ENCODE measurements at places on chromosomes 3 and 15.

DNA sequence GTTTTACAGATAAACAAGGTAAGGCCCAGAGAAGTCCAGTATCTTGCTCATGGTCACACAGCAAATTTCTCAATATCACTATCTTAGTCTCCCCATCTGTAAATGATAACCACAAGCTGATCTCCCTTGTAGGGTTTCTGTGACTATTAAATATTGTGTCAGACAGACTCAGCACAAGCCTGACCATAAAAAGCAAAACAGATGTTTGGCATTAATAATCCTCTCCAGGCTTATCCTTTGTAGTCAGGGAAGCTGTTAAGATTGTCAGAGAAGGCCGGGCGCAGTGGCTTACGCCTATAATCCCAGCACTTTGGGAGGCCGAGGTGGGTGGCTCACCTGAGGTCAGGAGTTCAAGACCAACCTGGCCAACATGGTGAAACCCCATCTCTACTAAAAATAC lies 173.2 kb upstream of the PRICKLE2 start:
- DNase-seq = no peak

GRCh38 chr3:177781686-177782161 lies 584.4 kb upstream of the TBL1XR1 start:
- DNase-seq = no peak

DNA sequence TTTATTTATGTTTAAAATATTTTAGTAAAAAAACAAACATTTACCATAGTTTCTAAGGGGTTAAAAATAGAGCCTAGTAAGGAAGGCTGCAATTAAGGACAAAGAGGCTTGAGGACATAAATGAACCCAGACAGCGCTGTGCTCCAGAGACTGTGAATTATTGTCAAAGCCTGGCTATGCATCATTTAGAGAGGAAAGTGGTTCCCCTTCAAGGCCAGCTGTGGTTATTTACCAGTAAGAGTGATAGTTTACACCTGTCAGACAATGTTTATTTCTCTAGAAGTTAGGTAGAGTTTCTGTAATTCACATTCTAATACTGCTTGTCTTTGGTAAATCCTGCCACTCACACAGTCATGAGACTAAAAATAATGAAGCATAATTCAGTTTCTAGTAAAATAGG lies 32.4 kb upstream of the PIK3R4 start:
- DNase-seq = no peak

DNA sequence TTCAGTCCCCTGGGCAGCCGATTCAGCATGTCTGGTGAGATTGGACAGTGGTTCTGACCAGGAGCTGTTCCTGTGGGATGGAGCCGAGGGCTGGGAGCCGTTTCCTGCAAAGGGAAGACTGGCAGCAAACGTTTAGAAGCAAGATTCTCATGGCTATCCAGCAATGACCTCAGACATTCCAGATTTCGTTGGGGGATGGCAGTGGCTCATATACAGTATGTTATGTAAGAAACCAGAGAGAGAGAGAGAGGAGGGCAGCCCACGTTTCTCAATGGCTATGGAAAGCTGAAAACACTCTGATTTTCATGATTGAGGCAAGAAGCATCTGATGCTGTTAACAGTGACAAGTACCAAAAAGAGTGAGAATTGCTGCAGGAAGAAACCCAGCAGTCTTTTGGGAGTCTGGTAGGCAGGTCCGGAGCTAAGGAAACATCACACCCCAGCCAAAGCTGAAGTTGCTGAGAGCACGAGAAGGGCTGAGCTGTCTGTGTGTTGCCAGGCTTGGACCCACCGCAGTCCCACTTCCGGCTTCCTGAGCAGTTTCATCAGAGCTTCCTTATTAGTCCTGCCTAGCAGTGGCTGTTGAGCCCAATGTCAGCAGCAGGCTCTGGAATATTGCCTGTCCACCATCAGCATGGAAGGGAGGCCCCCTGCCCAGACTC lies 25.6 kb upstream of the VPS8 start:
- peak; percentile 57 for DNase-seq

DNA sequence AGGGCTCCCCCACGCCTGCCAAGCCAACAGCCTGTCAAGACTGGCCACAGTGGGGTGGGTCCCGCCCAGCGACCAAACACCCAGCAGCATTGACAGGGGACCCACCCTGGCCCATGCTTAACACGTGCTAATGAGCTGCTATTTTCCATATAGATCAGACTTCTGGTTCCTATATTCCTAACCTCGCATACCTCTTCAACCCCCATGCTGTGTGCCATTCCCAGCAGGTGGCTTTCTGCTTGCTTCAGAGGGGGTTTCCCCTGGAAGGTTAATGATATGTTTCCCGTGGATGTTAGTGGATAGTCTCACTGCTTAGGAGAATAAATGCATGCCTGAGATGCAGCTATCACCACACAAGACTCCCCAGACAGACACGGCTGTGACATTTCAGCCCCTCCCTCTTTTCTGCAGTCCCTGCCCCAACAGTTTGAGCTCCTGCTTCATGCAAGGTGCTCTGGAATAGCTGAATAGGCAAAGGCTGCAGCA lies 37.9 kb upstream of the MGLL start:
- DNase-seq = no peak

DNA sequence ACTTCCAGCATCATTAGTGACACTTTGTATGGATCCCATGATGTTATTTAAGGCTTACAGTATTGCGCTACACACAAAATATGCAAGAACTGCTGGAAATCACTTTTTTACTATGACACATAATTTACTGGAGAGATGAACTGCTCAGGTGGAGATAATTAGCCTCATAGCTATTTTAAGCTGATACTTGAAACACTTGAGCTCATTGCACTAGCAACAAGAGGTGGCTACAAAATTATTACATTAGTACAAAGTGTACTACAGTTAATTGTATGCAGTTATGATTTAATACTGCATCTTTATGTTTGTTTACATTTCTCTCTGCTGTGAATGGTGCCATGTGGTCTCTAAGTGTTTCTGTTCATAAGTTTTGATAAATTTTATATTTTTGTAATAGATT lies 6.5 kb upstream of the LZTFL1 start:
- DNase-seq = no peak
